T-helper 17 cell (primary cell): ENCODE measurements at places on chromosomes 7 and 10. TPM values are rescaled to one million over a fixed set of nuclear protein-coding genes. Genes with fewer than 3 reads are reported as not detected.

GRCh38 chr10:94631077-94631875, 52.3 kb upstream of the CYP2C18 start:
- no peak for DNase-seq

DNA sequence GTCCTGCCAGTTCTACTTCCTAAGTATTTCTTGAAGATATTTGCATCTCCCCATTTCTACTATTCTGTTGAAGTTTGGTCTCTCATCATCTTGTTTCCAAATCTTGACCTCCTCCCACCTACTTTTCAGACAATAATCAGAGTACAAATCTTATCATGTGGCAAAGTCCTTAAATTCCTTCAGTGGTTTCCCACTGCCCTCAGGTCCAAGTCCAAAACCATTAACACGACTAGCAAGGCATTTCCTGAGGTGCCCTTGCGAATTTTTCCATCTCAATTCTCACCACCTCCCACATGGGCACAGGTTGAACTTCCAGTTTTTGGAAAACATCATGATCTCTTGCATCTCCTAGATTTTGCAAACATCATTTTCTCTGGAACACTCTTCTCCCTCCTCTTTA, 97.2 kb upstream of the CDK1 start:
- no peak for DNase-seq

The PROSER2 gene
- 3.2 TPM for total RNA-seq

GRCh38 chr10:80094231-80094630, 15.8 kb downstream of the TMEM254 start:
- DNase-seq = no peak

GRCh38 chr7:94395141-94396036, 694 bp downstream of the COL1A2 start:
- no peak for DNase-seq

The DDIT4 gene
- 300 TPM for total RNA-seq

DNA sequence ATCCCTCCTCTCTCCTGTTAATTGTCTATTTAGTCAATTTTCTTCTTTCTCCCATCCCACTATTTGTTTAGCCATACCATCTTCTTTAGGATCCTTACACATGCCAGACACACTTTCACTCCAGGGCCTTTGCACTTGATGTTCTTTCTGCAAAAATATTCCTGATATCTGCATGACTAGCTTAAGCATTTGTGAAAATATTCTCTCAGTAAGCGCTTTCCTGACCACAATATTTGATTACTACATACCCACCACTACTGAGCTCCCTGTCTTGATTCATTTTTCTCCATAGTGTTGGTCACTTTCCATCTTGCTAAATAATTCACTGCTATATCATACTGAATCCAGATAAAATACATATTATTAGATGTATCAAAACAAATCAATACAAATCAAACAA, 75.1 kb downstream of the SEMA3D start:
- DNase-seq = no peak

The HSPB1 gene
- total RNA-seq = 25.8 TPM

- no peak for DNase-seq
These were observed 73.6 kb downstream of the ITGB8 start for GRCh38 chr7:20404320-20404719.

DNA sequence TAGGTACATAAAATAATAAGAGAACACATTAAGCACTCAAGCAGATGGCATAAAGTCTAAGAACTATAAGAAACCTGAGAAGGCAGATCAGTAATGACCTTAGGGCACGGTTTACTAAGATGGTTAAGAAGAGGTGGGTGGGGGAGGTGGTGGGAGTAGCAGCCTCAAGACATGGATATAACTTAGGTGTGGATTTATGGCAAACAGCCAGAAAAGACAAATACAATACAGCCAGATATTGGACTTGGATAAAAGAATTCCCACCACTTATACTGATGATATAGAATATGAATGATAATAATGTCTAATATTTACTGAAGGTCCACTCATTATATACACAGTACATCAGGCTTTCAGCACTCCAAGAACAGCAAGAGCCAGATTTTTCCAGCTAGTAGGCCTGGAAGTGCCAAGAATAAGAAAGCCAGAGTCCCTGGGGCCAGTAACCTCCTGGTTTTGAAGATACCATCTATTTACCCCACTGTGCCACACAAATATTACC, 11.9 kb downstream of the DPY19L1 start:
- no peak for DNase-seq

GRCh38 chr10:8725343-8725742, 670.9 kb downstream of the GATA3 start:
- no peak for DNase-seq

The OPN4 gene
- total RNA-seq = not detected

The PLEKHA1 gene
- 25.6 TPM for total RNA-seq

The LIPM gene
- total RNA-seq = not detected

DNA sequence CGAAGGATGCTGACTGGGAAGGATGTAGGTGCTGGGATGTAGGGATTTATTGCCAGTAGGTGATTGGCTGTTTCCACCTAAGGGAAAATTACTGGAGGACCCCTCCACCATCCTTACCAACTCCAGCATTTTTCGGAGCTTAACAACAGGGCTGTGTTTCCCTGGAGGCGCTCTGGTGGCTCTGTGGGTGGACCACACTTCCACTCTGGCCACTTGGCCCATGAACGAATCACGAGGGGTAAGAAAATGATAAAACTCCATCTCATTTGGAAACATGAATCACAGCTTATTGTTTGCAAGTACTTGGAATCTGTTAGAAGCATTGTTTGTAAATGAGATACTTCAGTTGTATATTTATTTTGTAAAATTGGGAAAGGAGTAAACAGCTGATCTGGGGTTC, 3.0 kb downstream of the DOCK1 start:
- DNase-seq = no peak

DNA sequence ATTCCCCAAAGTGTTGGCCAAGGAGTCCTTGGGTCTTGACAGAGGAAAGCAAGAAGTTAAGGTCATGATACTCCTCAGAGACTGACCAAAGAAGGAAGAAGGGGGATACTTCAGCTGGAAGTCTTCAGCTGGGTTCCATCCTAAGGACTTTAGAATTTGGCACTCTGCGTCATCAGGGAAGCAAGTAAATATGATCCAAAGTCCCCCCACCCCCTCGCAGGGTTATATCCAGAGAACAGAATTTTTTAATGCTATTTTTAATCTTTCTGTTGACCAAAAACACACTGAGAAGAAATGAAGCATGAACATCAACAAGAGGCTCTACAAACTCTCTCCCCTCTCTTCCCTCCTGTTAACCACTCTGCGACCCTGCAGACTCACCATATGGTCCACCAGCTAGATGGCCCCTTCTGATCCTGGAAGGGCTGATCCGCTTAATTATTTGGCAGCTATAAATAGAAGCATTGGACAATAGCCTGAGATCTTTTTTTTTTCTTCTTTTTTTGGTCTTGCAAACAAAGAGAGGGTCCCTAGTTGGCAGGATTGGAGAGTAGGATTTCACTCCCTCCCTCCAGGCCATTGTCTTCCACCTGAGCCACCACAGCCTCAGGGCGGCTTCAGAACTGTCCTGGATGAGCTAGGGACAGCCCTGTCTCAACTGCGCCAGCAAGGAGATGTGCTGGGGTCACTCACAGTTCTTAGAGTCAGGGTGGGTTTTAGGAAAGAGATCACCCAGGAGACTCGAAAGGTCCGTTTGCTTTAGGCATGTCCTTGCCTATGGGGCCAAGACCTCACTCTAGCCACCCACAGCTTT, 196.0 kb downstream of the KCNMA1 start:
- no peak for DNase-seq

The SLC35G1 gene
- total RNA-seq = 5.1 TPM

GRCh38 chr10:129063212-129063611, 403.8 kb upstream of the MGMT start:
- DNase-seq = no peak

GRCh38 chr10:33559105-33559504, 224.6 kb upstream of the NRP1 start:
- no peak for DNase-seq

The GNGT1 gene
- not detected for total RNA-seq

GRCh38 chr7:47914717-47915615, 33.3 kb downstream of the PKD1L1 start:
- DNase-seq = no peak

- DNase-seq = no peak
These were observed 30.2 kb downstream of the C10orf71 start for GRCh38 chr10:49329146-49329505.

DNA sequence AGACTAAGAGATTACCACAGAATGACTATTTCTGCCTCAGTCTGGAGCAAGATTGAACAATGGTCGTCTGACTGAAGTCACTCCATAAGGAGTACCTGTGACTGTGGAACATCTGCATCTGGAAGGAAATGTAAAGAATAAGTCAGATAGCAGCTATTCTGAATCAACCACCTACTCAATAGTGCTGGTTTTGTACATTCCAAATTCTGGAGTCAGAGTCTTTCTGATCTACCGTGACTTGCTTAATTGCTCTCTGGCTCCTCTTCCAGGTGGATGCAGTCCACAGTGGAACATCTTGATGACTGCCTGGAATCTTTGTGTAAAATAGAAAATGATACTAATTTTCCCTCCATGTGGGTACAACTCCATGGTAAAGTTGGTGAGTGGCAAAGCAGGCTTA, 156.3 kb upstream of the SEMA3C start:
- DNase-seq = no peak

- DNase-seq = no peak
These were observed 22.2 kb upstream of the JMJD1C start for GRCh38 chr10:63487990-63488389.

DNA sequence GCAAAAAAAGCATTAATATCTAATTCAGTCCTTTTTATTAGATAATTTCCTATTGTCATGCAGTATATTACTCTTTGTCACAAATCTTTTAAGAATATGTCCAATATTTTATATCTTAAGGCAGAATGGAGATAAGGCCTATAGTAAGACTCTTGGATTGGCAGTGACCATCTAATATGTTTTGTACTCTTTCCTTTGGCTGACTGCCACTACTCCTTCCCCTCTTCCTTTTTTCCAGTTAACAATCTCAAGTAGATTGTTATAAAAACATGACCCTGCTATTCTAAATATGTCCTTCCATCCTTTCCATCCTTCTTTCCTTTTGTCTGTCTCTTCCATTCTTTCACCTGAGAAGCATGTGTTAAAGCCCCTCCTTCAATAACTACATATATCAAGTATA, 92.8 kb upstream of the TMEM168 start:
- DNase-seq = no peak

GRCh38 chr10:100238429-100238828, 9.0 kb upstream of the CHUK start:
- DNase-seq = no peak

DNA sequence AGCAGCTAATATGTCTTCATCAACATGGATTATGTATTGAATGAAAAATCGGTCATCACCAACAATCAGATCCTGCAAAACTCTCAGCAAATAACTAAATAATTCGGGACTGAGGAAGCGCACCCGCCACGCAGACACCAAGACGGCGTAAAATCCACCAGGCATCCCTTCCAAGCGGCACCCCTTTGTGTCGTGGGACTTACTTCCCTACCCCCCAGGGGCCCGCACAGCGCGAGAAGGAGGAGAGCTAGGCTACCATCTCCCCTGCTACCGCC, 721 bp downstream of the ARL3 start:
- no peak for DNase-seq

The TAS2R41 gene
- 0.99 TPM for total RNA-seq

DNA sequence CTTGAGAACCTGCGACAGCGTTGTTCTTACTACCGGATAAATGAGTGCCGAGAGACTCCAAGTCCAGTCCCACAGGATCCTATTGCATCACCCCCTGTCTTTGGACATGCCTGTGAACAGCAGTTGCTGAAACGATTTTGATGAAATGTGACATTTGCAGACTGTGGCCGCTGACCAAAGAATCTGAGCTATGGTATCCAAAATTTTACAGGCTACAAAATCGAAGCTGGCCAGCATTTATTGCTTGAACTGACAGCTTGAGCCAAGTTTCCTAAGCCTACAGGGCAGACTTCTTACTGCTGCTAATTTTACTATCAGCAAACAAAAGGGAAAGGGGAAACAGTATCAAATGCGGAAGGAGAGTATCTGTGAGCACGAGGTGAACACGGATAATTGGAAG, 12.1 kb upstream of the NPVF start:
- no peak for DNase-seq

DNA sequence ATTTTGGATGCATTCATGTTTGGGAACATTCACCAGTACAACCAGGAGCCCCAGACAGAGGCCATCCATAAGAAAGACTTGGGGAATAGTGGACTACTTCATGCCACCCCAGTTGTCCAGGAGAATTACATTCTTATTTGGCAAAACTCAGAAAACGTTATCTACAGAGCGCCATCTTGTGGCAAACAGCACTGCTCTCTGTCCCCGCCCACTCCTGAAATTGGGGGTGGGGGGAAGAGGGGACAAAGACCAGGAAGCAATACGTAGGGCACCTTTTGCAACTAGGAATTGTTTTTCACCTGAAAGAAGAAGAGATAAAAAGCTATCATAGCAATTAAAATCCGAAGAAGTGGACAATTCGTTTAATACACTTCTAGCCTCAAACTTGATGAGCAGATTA, 134.6 kb upstream of the MGMT start:
- no peak for DNase-seq
